Stimulated activated CD8-positive, alpha-beta memory T cell treated with anti-CD3 and anti-CD28 coated beads, Interleukin-4, amount 100 ng/mL, for 1 hour (primary cell): ENCODE measurements at places on chromosomes 11 and 22.

- DNase-seq: no peak
These were observed 182.8 kb downstream of the FAM76B start for GRCh38 chr11:95606824-95607223.

DNA sequence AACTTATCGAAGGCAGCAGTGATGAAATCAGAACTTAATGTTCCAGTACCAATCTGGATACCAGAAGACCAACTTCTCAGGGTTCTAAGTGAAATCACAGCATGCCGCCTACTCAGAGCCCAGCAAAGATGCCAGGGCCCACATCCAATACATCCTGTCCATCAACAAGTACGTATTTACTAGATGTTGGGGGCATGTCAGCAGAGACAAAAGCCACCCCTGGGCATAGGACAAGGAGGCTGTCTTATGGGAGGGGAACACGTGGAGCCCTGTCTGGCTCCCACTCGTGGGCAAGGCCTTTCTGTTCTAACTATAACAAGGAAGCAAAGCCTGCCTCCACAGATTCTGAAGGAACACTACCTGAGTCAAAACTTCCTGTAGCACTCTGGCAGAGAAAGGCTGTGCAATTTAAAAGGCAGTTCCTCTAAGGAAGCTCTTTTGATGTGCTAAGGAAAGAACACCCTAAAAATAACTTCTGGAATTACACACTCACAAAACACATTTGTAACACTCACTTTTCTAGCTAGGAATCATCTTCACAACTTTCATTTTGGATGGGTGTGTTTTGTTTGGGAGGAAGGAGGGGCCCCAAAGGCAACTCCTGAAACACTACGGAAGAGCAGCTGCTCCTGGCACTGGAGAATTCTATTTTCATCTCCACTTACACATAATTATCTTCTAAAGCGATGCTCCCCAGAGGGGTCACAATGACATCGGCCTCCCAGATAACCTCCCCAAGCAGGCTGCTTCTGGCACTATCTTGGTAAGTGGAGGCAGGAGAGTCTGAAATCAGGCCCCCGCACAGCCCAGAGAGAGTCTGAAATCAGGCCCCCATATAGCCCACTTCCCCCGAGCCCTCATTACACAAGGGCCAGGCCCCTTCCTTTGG, 14.2 kb downstream of the SMCO4 start:
- DNase-seq: no peak

DNA sequence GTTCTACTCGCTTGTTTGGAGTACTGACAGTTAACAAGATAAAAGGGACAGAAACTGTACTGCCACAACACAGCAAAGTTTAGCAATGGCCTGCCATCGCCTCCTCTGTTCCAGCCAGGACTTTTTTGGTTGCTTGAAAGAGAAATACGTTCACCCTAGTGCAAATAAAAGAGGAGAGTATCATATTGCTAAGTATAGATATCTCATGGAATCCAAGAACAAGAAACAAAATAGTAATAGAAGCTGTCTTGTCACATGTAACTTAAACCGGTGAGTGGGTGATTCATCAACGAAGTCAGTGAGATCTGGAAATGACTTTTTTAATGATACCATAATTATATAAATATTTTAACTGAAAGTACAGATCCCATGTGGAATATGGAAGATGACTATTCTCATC, 35.4 kb downstream of the SLC1A2 start:
- no peak for DNase-seq

- no peak for DNase-seq
These were observed 72.9 kb upstream of the LMO1 start for GRCh38 chr11:8336356-8337129.

- DNase-seq: no peak
These were observed 1497.0 kb upstream of the TENM4 start for GRCh38 chr11:80937842-80938241.

DNA sequence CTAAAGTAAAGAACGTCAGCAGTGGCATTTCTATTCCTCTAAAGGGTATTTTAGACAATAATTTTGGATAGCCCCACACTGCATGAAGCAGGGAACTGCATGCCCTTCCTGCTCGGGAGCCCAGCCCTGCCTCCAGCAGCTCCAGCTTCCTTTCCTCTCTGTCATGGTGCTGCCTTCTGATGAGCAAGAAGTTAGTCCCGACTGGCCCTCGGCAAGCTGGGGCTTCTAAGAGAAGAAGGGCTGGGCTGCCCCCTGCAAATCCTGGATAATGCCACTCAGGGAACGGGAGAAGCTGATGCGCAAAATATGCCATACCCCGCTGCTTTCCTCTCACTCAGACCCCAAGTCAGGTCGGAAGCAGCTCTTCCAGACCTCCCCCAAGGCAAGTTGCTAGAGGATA, 296.4 kb downstream of the ETS1 start:
- DNase-seq: no peak

DNA sequence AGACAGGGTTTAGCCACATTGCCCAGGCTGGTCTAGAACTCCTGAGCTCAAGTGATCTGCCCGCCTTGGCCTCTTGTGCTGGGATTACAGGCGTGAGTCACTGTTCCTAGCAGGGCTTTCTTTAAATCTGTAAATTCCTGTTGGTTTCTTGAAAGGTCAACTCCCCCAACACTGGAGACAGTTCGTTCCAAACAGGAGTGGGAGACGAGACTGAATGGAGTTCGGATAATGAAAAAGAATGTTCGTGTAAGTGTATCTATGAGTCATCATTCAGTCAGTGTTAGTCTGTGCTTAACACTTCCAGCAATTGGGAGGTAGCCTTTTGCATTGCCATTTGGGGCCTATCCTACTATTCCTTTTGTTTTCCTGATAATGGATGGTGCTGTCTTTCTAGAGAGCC, 10.0 kb upstream of the BACE1-AS start:
- no peak for DNase-seq

GRCh38 chr22:46577368-46578249, 40.2 kb upstream of the CELSR1 start:
- DNase-seq: no peak

GRCh38 chr11:47918882-47919495, 61.4 kb upstream of the PTPRJ start:
- DNase-seq: no peak

DNA sequence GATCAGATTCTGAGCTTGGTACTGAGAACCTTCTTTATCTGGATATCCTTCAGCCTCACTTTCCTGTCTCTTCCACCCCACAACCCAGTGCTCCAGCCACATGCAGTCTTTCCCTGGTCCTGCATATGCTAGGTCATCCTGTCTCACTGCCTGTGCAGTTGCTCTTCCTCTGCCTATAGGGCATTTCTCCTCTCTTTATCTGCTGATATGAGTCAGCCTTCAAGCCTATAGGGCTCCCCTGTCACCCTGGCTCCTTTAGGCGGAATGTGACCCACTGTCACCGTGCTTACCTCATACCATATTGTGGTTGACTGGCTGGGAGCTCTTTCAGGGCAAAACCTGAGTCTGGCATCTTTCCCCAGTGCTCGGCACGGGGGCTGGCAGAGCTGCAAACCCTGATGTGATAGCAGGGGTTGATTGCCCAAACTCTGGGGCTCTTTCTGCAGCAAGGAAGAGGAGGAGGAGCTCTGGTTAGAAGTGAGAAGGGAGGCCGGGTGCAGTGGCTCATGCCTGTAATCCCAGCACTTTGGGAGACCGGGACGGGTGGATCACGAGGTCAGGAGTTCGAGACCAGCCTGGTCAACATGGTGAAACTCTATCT, 26.3 kb downstream of the MEI1 start:
- DNase-seq: no peak

GRCh38 chr11:113551645-113552044, 76.4 kb upstream of the DRD2 start:
- DNase-seq: no peak

DNA sequence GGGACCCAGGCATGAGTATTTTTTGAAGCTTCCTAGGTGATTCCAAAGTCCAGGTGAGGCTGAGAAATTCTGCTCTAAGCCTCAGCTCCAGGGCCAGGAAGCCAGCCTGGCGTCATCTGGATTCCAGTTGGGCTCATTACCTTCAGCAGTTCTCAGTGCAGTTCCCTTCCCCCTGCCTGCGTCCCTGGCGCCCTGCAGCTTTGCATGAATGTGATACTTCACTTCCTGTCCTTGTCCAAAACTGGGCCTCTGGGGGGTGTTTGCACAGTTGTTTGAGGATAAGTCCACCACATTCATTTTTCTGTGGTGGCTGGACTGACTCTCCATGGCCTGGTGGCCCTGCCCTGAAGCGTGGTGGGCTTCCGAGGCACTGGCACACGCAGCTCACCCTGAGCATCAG, 98.1 kb downstream of the TENM4 start:
- DNase-seq: no peak

GRCh38 chr11:35090125-35090524, 48.8 kb upstream of the CD44 start:
- DNase-seq: no peak

GRCh38 chr11:66467034-66467659, 442 bp downstream of the PELI3 start:
- DNase-seq: no peak

DNA sequence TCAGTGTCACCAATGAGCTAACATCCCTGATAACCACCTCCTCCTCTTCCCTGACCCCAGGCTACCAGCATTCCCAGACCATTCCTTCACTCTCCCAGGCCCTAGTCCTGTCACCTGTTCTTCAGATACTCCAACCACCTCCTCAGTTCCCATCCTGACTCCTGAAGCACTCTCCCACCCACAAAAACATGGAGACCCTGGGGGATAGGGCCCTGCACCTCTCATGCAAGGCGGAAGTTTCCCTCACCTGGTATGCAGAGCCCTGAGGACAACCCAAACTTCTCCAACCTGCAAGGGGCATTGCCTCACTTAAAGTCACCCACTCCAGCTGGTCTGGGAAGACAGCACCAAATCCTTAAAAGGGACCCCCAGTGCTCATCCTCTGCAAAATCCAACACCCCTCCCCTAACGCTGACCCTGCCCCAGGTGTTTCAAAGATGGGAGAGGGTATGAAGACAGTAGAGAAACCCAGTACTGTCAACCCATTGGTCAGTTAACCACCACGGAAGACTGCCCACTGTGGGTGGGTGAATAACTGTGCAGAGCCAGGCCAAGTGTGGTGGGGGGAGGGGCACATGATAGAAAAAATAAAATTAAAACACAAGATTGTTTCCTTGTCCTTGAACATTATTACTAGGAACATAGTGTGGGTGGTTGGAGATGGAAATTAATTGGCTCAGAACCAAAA, 1.4 kb downstream of the TNKS1BP1 start:
- no peak for DNase-seq

DNA sequence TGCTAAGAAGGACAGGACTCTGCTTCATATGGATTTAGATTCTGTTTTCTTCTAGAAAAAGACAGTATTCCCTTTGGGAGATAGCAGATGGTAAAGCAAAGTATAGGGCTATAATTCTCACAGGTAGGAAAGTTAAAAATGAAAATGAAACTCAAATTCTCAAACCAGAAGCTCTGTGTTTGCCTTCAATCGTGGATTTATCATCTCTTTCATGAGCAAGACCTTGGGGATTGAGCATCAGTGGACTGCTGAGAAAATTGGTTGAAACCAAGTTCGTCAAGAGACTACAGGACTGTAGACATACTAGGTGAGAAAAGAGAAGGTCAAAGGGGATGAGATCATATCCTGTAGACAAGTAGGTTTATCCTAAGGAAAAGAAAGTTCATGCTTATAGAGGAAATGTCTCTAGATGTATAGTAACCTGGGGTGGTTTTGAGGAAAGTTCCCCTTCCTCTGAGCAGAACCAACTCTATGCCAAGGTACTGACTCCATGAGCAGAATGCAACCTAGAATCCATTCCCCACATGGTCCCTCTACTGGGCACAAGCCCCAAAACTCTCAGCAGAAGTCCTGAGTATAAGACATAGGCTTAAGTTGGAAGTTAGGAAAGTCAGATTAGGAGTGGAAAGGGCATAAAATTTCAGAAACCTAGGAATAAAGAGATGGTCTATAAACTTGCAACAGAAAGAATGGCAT, 46.5 kb downstream of the SLC5A12 start:
- DNase-seq: no peak

- no peak for DNase-seq
These were observed 35.6 kb downstream of the RNF169 start for GRCh38 chr11:74784234-74784633.

DNA sequence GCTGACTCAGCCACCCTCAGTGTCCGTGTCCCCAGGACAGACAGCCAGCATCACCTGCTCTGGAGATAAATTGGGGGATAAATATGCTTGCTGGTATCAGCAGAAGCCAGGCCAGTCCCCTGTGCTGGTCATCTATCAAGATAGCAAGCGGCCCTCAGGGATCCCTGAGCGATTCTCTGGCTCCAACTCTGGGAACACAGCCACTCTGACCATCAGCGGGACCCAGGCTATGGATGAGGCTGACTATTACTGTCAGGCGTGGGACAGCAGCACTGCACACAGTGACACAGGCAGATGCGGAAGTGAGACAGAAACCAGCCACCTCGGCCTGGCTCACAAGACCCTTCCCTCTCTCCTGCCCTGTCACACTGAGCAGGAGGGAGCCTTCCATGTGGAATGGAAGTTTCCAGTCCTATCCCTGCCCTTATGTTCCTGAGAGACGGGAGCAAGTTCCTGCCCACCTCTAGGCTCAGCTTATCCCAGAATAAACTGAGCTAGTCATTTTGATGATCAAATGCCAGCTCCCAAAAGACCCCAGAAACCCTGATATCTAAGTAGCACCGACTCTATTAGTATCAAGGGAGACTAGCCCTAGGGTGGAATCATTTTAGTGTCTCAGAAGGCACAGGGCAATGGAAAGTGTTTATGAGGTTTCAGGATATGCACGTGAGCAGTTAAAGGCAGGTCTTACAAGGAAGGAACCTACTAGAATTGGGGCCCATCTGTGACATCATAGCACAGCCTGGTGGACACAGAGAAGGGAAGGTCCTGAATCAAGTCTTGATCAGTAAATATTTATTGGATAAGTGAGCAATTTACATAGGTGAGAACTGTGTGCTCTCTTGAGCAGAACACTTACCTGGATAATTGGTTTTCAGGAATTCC, 6.3 kb upstream of the IGLL5 start:
- DNase-seq: no peak

- no peak for DNase-seq
These were observed 109.5 kb downstream of the CCDC81 start for GRCh38 chr11:86483940-86484794.

- DNase-seq: no peak
These were observed 241.9 kb downstream of the SOX6 start for GRCh38 chr11:16114431-16114830.

GRCh38 chr11:18243783-18244362, 4.6 kb downstream of the SAA2 start:
- DNase-seq: peak; percentile 4

GRCh38 chr11:65576867-65577755, 1.3 kb downstream of the EHBP1L1 start:
- no peak for DNase-seq

- DNase-seq: no peak
These were observed 5.0 kb downstream of the DPF2 start for GRCh38 chr11:65338676-65339075.

DNA sequence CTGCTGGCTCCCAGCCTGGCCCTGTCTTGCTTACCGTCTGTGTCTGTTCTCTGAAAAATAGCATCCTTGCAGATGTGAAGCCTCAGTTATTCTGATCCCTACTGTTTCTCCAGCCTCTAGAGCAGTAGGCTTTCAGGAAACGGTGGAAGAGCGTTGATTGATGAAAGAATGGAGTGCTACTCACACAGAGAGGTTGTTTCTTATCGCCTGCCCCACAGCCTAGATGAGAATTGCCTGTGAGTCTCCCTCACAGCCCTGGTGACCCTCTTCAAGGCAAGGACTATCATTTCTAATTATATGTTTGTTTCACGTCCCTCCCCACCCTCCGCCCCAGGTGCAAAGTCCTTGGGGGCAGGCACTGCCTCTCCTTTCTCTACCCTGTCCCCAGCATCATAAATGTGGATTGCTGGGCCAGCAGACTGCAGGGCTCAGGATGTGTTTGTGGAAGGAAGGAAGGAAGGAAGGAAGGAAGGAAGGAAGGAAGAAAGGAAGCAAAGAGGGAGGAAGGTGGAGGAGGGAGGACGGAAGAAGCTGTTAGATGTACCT, 575.3 kb upstream of the B3GAT1 start:
- no peak for DNase-seq

- DNase-seq: no peak
These were observed 10.1 kb downstream of the ACO2 start for GRCh38 chr22:41478891-41479521.
